ENCODE measurements at places on chromosomes 1 and 21.
A peak's percentile ranks its signal among the peaks of the same experiment; 100 is the strongest.

GRCh38 chr1:24051206-24051945 is 60.6 kb downstream of the MYOM3 start:
- no peak for DNase-seq

- DNase-seq, result peak; percentile 87
Observed at GRCh38 chr1:205335692-205336091, 14.1 kb upstream of the NUAK2 start.

GRCh38 chr1:76876655-76877395 is 9.5 kb downstream of the ST6GALNAC5 start:
- DNase-seq, result no peak

DNA sequence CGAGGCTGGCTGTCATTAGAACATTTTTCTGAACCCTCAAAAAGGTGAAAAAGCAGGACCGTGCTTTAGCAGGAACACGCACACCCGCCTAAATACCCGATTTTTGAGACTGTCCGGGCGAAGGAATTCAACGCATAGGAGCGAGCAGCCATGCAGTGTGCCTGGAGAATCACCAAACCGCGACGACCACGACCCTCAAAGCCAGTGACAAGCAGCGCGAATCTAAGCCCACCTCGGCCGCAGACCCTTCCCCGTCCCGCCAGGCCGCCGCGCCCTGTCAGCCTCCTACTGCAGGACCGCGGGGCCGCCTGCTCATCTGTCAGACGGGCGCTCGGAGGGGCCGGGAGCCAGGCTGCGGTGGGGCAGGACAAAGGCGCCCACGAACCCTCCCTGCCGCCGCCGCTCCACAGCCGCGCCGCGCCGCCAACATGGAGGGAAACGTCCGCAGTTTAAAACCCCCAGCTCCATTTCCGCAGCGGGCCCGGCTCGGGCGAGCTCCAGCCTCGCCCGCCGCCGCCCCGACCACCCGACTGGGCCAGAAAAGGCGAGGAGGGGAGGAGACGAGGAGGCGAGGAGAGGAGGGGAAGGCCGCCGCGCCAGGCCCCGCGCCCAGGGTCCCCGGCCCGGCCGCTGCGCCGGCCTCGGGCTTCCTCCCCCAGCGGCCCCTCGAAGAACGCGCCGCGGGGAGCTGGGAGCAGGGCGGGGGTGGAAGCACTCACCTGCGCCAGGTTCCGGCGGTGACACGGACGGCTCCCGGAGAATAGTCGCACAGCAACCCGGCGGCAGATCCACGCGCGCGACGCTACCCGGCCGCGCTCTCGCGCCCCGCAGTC is at the start of gene LBR:
TSS of gene LBR (minus strand) at position 804 of the 833 bp plus-strand sequence. CDS start 3,963 bp downstream, outside the sequence.
- no peak for DNase-seq
